Right ventricle myocardium superior (tissue), 1 donor: ENCODE measurements at places on chromosomes 1 and 21. TPM values are rescaled to one million over a fixed set of nuclear protein-coding genes. Genes with fewer than 3 reads are reported as not detected.

Gene SPRR1A
- not detected for total RNA-seq

GRCh38 chr1:201223852-201224665, 33.4 kb downstream of the IGFN1 start:
- no peak for DNase-seq

DNA sequence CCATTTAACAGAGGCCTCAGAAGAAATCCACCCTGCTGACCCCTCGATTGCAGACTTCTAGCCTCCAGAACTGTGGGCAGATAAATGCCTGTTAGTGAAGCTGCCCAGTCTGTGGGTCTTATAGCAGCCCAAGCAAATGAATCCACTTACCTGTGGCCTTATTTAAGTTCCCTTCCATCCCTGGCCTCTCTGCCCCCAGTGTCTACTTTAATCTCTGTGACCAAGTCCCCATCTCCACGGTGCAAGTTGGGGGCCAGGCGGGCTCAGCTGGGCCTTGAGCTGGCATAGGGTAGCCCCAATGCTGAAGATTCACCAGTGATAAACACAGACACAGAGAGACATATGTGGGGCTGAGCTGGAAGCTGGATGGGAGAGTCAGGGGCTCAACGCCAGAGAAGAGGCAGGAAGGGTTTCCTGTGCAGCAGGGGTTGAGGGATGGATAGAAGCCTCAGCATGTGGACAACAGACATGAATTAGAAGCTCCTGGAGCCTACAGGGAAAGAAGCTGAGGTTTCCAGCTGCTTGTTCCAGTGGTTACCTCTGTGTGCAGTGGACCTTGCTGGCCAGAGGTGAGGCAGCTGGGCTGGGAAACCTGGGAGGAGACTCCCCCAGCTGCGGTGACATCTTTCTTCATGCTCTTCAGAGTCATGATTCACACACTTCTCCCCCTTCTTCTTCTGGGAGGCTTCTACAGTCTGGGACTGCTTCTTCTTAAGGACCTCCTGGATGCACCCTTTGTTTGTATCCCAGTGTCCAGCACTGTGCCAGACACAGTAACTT, 13.4 kb upstream of the B3GALT5 start:
- no peak for DNase-seq

DNA sequence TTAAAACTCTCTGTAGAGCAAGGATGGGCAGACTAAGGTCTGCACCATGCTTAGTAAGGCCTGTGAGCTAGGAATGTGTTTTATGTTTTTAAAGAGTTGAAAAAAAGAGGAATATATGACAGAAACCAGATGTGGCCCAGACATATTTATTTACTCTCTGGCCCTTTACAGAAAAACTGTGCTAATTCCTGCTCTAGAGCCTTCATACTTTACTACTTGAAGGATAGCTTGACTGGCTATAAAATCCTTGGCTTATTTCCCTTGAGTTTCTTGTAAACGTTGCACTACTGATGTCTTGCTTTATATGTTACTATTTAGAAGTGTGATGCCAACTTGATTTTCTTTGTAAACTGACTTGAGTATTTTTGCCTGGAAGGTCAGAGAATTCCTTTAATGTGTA, 33.5 kb downstream of the CTBS start:
- DNase-seq, result no peak

DNA sequence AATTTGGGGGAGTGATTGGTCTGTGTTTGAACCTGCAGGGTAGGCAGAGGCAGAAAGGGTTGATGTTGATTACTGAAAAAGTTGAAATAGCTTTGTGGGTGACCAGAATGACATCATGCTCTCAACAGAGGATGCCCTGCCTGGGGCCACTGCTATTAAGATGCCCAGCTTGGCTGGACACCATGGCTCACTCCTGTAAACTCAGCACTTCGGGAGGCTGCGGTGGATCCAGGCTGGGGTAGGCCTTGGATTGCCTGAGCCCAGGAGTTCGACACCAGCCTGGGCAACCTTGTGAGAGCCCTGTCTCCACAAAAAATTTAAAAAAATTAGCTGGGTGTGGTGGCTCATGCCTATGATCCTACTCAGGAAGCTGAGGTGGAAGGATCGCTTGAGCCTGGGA, 42.8 kb upstream of the CACNA1E start:
- no peak for DNase-seq

- no peak for DNase-seq
These were observed 177.6 kb downstream of the HHIPL2 start for GRCh38 chr1:222370081-222370912.

- peak; percentile 83 for DNase-seq
These were observed 3.5 kb upstream of the RIMS3 start for GRCh38 chr1:40668769-40669525.

DNA sequence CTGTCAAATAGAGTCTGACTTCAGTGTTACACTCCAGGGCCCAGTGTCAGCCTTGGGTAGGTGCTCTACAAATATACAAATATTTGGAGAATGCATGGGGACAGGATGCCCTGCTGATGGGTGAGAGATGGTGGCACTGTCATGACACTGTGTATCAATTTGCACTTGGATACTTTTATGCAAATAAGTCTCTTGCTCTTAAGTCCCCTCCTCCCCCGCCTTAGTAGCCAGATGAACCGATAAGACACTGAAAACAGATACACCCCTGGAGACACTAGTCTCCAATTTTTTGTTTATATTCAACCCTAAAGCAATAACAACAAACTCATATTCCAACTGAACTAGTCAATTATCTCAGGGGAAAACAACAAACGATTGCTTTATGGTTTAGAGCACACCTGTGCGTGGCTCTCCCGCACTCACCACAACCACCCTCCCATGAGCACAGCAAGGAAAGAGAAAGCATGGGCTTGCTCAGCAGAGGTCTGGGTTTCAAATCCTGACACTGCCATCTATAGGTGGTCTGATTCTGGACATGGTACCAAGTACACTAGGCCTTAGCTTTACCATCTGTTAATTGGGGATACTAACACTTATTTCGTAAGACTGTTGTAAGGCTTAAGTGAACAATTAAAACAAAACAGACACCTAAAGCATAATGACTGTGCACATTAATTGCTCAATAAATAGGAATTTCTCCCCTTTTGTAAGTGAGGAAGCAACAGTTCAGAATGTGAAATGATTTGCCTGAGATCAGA, 50.3 kb downstream of the HIVEP3 start:
- DNase-seq, result no peak
